Activated CD4-positive, alpha-beta T cell treated with anti-CD3 and anti-CD28 coated beads, Interleukin-2, amount 50 U/mL, for 48 hours (primary cell): ENCODE measurements at places on chromosomes 6 and 20.

DNA sequence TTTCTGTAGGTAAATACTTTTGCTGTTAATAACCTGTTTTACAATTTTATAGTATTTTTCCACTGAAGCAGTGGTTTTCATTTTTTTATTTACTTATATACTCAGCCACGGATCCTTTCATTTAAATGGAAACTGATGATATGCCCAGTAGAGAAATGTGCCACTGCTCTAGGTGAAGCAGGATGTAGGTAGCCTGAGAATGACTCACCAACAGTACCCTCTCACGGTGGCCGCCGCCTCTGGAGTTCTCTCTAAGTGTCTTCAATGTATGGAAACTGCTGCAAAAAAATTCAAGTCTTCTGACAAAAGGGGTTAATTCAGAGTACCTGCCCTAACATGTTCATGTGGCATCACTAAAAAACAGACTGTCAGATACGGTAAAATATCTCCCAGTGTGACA is 6.4 kb downstream of the EYA4 start:
- DNase-seq: no peak

GRCh38 chr6:11851387-11851786 is 72.8 kb upstream of the ADTRP start:
- no peak for DNase-seq

- peak; percentile 15 for DNase-seq
Observed at GRCh38 chr6:20542927-20543602, 8.8 kb downstream of the CDKAL1 start.

- no peak for DNase-seq
Observed at GRCh38 chr6:43634702-43635303, 837 bp upstream of the MAD2L1BP start.

DNA sequence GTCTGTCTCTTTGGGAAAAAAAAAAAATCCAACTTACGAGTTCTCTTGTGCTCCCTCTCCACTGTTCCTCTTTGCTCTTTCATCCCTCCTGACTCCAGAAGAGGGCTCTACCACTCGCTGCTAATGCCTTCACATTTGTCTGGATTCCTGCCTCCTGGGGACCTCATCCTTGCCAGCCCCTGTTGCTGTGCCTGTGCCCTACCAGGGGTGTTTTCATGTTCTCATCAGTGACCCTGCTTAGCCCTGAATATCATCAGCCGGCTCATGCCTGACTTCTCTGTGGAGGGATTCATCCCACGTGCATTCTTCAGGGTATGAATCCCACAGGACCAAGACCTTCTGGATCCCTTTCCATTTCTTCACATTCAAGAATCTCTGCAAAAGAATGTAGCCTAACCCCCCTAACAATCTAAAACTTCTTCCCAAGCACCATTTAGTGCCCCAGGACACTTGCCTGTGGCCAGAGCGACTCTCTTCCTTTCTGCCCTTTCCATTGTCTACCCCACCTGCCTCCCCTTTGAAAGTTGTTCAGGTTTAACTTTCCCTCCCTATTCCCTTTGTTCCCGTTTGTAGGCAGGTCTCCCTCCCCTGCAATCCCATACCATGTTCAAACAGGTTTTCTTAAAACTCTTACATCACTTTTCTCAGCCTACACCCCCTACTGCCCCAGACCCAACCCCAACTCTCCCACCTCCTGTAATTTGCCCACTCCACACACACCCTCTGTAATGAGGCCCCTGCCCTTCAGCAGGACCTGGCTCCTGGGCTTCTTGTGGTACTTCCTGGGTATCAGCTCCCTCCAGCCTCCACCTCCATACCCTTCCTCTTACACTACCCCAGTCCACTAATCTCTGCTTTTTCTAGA is 50.2 kb downstream of the RREB1 start:
- DNase-seq: no peak

- peak; percentile 42 for DNase-seq
Observed at GRCh38 chr6:3226481-3227362, 731 bp downstream of the TUBB2B start.

DNA sequence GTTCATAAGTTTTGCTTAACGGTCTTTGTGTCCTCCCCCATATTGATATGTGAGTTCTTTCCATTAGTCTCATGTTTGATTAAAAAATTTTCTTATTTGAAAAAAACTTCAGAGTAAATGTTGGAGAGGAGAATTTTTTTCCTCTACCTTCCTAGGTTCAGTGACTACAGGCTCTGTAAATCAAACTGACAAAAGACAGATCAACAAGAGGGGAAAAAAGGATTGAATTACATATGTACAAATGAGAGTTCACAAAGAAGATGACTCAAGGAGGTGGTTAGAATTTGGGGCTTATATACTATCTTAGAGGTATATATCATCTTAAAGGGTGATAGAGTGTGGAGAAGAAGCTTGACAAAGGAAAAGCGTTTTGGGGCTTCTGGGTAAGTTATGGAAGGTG is 5.6 kb downstream of the TMC2 start:
- no peak for DNase-seq

DNA sequence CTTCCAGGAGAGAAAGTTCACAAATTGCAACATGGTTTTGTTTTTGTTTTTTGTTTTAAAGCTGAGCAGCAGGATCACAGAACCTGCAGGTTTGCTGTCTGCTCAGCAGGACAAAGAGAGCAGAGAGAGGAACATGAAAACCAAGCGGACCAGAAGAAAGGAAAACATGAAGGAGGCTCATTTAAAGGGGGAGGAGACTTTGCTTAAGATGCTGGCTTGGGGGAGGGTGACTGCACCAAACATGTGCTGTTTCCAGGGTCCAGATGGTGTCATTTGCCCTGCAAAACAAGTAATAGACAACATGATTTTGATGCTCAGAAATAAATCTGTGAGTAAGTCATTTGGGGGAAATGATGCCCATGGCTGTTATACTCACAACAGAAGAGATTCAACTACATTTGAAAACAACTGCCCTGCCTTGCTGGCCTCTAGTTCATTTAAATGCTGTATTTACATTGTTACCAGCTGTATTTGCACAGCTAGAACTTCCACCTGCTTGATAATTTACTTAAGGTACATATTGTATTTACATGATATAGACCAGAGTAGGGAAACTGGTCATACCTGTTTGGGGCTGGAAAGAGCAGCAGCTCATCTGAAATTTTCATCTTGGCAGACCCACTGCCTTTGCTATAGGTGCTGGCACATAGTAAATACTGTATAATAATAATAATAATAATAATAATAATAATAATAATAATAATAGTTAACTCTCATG is 32.2 kb upstream of the CHD6 start:
- DNase-seq: no peak

- no peak for DNase-seq
Observed at GRCh38 chr6:47267301-47267700, 42.4 kb downstream of the TNFRSF21 start.

GRCh38 chr6:84815896-84816735 is 51.7 kb upstream of the TBX18 start:
- DNase-seq: no peak

- no peak for DNase-seq
Observed at GRCh38 chr6:80720824-80721223, 614.4 kb downstream of the BCKDHB start.

- DNase-seq: no peak
Observed at GRCh38 chr20:62585461-62585970, 56.8 kb upstream of the SLCO4A1 start.

DNA sequence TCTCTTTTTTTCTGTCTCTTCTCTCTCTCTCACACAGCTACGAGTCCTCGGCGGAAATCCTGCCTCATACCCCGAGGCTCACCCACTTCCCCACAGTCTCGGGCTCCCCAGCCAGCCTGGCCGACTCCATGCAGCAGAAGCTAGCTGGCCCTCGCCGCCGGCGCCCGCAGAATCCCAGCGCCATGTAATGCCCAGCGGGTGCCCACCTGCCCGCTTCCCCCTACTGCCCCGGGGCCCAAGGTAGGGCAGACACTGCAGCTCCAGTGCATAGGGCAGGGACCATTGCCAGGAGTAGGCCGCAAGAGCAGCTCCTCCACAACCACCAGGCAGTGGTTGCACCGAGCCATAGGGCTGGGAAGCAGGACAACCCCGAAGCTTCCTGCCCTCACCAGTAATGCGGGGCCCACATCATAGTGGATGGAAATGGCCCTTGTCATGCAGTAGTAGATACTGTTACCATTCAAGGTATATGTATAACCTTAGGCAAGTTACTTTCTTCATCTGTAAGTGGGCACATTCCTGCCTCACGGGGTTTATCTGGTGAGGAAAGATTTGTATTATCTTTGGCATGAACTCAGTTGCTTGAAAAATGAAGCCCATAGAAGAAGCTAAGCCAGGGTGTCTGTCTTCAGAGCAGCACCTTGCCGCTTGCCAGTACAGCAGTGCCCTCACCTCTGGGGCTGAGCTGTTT is 36.9 kb upstream of the ID1 start:
- DNase-seq: no peak

GRCh38 chr6:27810768-27811450 is 101.3 kb downstream of the OR2B2 start:
- DNase-seq: peak; percentile 30

DNA sequence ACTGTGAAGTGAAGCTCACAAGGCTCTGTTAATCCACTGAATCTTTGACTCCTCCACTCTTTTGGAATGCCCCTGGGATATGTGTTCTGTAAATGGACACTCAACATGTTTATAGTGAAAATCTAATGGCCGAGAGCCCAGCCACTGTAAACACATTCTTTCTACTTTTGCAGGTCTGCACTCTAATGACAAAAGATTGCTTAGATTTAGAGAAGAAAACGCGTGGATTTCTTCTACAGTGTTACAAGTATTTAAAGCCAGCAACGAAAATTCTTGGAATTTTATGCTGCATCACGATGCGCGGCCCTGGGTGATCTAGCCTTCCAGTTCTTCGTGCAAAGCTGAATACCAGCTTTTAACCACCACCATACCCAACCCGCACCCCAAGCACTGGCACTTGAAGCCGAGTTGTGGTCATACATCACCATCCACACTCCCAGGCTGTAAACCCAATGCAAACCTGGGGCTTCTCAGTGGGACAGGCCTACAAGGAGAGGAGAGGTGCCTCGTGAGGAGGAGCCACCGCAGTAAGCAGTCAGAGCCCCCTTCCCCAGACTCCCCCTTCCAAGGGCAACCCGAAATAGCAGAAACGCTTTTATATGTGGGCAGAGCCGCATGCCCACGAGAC is 3.7 kb upstream of the FOXO3 start:
- no peak for DNase-seq

DNA sequence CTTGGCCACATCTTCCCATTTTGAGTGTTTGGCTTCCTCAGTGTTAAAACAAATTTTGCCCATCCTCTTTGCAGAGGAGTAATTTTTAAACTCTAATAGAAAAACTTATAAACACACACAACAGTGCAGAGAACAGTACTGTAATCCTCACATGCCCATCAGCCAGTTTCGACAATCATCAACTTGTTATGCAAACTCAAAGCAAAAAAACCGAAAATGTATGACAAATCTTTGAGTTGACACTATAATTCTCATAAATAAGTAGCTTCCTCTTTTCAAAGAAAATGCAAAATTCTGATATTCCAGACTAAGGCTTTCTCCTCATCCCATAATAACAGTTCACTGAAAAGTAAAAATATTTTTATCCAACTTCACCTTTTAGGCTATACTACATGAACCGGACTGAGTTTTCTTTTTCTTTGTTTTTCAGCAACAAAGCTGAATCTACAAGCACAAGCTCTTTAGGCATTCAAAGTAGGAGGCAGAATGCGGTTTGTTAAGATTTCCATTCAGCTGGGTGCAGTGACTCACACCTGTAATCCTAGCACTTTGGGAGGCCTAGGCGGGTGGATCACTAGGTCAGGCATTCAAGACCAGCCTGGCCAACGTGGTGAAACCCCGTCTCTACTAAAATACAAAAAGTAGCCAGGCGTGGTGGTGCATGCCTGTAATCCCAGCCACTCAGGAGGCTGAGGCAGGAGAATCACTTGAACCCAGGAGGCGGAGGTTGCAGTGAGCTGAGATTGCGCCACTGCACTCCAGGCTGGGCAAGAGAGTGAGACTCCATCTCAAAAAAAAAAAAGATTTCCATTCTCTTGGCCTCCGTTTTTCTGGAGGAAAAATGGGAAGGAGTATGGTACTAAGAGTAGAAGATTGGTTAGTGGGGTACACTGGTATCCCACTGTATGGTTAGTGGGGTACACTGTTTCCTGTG is 74.8 kb downstream of the GCNT2 start:
- no peak for DNase-seq

GRCh38 chr20:44079291-44079690 is 107.7 kb downstream of the JPH2 start:
- DNase-seq: no peak

DNA sequence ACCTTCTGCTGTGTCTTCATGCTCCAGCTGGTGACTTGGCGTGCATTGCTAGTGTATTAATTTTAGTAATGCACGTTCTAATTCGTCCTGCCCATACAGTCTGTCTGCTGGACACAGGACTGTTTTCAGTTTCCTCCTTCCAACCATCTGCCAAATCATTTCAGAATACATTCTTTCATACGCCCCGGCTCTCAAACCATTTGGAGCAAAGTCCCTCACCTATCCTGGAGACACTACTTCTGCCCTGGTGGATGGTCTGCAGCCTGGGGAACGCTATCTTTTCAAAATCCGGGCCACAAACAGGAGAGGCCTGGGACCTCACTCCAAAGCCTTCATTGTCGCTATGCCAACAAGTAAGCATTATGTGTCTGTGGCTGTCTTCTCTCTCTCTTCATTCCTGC is 60.5 kb downstream of the FNDC1 start:
- DNase-seq: no peak
